ENCODE measurements at places on chromosomes 13 and 19.

DNA sequence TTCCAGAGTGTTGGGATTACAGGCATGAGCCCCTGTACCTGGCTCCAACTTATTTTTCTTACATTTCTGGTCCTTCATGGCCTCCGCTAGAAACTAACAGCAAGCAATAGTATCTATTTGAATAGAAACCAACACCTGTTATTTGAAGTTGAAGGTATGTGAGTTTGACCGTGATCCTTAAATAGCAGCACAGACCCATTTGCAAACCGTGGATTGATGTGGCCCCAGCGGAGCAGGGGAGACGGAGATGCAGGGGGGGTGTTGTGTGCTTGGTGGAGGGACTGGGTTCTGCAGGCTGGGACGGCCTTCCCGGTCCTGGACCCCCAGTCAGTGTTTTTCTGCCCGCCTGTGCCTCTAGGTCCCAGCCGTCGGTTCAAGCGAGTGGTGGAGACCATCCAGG, 16.9 kb downstream of the TMEM150B start:
- no peak for DNase-seq

GRCh38 chr19:17943274-17944221, 10.7 kb downstream of the CCDC124 start:
- DNase-seq, result no peak

DNA sequence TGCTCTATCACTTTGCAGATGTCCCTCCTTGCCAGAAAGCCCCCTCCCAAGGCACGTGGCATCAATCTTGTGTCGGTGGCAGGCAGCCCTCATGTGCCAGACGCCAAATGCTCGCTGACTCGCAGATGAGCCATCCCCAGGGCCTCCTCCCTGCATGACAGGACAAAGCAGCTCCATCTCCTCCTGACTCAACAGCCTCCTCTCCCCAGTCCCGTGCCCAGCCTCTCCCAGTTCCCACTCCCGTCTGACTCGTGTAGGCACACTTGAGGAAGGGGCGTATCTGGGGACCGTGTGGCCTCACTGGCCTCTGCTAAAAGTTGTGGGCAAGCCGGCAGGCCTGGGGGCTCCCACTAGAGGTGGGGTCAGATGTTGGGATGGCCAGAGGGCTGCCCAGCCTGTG, 133.6 kb downstream of the STK24 start:
- DNase-seq, result no peak

- DNase-seq, result no peak
These were observed 3.8 kb upstream of the SLC8A2 start for GRCh38 chr19:47475465-47475864.

DNA sequence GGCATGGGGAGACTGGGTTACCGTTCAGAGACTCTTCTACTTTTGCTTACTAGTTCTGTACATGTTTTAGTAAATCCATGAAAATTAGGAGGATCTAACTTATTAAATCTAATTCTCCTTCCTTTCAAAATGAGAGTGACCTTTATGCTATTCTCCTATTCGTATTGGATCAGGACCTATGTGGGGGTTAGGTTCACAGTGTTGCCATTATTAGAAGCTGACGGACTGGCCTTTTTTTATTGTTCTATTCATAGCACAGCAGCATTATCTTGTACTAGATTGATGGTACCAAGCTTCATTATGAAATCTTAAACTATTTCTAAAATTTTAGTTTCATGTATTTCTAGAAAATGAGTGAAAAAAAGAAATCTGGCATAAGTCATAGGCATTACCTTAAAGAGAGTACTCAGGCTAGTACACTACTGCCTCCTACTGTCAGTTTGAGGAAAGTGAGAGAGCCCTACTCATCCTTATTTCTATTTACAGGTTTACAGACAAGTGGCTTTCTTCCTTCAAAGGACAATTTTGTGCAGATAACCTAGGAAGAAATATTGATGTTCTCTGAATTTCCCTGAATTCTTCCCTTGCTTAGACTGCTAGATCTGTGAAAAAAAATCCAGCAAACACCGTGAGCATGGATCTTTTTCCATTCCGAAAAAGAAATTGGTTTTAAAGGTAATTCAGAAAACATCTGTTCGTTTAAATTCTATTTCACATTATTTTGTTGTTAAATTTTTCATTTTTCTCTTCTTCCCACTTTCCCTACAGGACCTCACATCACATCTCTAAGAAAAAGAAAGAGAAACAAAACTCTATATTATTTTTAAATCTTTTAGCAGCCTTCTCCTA, 485.5 kb downstream of the DIAPH3 start:
- DNase-seq, result no peak

GRCh38 chr13:40031031-40031430, 375.6 kb downstream of the COG6 start:
- DNase-seq, result no peak

DNA sequence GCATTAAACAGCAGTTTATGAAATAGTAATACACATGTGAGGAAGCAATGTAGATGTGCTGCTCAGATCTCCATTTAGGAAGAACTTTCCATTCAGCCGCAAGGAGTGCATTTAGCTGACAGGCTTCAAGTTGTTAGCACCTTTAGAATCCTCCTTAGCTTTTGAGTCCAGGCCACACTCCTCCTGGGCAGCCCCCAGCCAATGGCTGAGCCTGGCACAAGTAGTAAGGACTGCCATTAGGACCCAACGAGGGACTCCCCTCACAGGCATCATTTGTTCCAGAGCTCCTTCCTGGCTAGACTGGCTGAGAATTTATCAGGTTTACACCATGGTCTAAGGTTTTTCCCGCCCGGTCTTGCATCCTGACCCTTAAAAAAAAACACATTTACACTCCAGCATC, 201.4 kb downstream of the DIAPH3 start:
- no peak for DNase-seq

DNA sequence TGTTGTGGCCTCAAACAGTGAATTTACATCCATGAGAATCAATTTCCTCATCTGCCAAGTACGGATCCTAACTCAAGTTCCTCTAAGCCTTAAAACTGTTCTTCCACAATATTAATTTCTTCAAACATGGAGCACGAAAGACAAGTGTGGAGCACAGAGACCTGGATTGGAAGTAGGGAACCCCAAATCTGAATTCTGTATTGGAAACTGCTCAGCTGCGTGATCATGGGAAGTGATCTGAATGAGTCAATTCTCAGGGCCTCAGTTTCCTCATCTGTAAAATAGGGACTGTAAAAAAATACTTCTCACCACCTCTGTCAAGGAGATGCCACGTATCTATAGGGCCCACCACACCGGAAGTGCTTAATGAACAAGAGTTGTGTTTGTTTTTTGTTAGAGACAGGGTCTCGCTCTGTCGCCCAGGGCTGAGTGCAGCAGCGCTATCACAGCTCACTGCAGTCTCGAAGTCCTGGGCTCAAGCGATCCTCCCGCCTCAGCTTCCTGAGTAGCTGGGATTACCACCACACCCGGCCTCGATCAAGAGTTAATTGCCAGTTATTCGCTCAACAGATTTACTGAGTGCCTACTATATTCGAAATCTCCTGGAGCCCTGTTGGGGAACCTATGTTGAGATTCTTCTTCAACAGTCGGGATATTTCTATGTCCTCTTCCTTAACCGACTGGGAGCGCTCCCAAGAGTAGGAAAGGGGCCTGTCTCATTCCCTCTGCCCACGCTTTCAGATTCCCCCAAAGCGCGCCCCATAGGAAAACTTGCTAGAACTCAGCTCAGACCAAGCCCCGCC, 1.6 kb downstream of the SERTAD3 start:
- no peak for DNase-seq

DNA sequence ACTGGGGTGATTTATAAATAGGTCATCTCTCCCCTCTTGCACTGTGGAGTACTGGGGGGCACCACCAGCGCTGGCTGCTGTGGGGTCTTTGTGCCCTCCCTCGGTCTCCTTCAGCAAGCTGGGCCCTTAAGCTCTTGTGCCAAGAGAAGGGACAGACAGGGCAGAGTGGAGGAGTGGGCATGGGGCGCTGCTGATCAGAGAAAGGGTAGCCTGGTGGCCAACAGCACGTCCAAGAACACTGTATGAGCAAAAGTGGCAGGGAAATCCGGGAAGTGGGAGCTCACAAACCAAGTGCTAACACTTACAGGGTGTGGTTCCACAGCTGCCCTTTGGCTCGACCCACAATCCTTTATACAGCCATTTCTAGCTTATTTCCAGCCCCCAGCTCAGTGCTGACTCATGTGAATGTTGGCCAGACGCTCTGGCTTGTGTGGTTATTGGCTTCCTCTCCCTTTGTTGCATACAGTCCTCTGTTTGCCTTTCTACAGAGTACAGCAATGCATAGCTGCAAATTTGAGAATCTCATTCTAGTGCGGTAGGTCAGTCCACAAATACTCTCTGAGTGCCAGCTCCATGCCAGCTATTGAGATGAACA, 298.8 kb downstream of the SHISA2 start:
- no peak for DNase-seq

DNA sequence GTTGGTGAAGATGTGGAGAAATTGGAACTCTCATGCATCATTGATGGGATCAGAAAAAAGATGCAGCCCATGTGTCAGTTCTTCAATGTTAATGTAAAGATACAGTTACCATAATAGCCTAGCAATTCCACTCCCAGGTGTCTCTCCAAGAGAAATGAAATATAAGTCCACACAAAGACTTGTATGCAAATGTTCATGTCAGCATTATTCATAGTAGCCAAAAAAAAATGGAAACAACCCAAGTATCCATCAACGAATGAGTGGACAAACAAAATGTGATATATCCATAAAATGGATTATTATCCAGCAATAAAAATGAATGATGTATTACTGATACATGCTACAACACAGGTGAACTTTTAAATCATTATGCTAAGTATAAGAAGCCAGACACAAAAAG, 38.7 kb downstream of the CCDC70 start:
- no peak for DNase-seq

DNA sequence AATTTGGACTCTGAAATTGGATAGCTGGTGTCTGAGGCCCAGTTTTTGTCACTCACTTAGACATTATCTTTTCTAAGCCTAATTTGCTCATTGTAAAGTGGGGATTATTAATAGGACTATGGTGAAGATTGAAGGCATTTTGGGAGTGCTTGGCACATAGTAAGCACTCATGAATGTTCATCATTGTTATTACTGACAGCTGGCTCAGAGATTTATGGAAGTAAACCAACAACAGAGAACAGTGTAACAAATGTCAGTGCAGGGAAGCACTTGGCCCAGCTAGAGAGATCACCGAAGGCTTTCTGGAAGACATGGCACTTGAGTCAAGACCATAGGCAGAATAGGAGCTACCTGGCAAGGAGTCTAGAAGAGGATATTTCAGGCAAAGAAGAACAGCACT, 92.3 kb downstream of the RFC3 start:
- no peak for DNase-seq

Measured in CD4-positive, alpha-beta T cell treated with Interleukin-4 for 1 hour (primary cell).